Activated naive CD4-positive, alpha-beta T cell treated with anti-CD3 and anti-CD28 coated beads, Interleukin-2, amount 50 U/mL, for 72 hours (primary cell): ENCODE measurements at places on chromosomes 12 and 14. TPM values are rescaled to one million over a fixed set of nuclear protein-coding genes. Genes with fewer than 3 reads are reported as not detected.

- DNase-seq = no peak
Observed at GRCh38 chr12:31321186-31321896, 4.6 kb downstream of the SINHCAF start.

DNA sequence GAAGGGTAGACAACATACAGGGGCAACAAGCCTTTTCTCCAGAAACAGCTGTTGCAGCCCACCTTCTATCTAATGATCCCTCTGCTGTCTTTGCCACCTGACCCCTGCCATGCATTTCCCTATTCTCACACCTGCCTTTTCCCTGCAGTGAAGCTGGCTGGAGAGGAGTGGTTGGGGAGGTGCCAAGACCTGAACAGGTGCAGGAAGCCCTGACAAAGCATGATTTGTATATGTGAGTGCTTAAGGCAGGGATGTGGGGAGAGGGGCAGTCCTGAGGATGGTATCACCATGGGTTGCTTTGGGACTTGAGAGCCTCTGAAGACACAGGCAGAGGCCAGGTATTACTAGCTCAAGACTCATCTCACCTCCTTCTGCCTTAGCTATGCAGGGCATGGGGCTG is 2.9 kb upstream of the PFDN5 start:
- no peak for DNase-seq

- DNase-seq = no peak
Observed at GRCh38 chr12:121364683-121365121, 12.5 kb upstream of the ANAPC5 start.

TOGARAM1 gene
- 7.9 TPM for total RNA-seq

NDUFB1 gene
- total RNA-seq = 111 TPM

PRIMA1 gene
- total RNA-seq = not detected
